CD4-positive, alpha-beta T cell treated with Interleukin-15 for 1 hour (primary cell): ENCODE measurements at places on chromosomes 3 and 15.

- DNase-seq = no peak
Measured at GRCh38 chr3:145219355-145220235, 941.4 kb downstream of the PLOD2 start.

DNA sequence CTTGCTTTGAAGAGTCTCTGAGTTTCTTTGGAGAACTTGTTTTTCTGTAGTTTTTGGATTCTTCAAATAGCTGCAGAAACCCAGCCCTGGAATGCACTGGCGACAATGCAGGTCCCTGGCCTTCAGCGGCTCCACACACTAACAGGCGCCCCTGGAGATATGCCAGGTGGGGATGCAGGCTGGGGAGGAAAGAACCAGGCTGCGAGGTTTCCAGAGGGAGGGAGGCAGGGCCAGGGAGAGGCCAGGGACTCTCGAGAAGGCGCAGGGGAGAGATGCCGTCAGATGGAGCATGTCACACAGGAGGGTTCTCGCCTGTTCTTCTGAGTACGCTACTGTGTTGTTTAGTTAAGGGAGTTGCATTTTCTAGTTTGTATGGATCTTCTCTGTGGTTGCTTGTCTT is 283.1 kb downstream of the GABRG3 start:
- DNase-seq = no peak

- no peak for DNase-seq
Measured at GRCh38 chr15:80563372-80563997, 131.6 kb upstream of the ABHD17C start.

- DNase-seq = no peak
Measured at GRCh38 chr3:173977747-173978146, 580.2 kb downstream of the NLGN1 start.

GRCh38 chr3:53526704-53527055 is 32.3 kb downstream of the CACNA1D start:
- no peak for DNase-seq

GRCh38 chr3:170903123-170903522 is 5.3 kb downstream of the EIF5A2 start:
- no peak for DNase-seq

DNA sequence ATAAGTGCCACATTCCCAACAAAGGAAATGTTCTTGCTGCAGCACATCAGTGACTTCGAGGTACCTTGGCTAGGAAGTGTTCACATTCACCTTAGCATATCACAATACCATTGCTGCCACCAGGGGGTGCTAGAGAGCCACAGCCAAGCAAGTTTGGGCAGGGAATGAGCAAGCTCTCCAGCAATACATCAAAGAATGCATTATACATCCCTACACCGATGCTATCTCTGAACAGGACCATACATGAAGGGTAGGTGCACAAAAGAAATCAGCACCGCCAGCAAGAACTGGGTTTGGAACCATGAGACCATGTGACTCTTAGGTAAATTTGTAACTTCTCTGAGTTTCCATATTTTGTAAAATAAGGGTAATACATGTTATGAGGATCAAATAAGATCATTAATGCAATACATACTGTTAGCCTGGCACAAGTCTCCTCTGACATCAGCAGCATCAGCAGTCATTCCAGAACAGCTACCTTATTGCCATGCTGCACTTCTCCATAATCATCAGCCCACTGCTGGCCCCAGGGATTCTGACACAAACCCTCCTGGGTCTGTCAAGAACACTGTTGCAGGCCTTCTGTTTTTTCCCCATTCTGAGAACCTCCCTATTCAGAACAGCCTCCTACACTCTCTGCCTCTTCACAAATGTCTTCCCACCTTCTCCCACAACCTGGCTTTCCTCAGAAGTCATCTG is 37.5 kb downstream of the RYK start:
- DNase-seq = peak; percentile 71

DNA sequence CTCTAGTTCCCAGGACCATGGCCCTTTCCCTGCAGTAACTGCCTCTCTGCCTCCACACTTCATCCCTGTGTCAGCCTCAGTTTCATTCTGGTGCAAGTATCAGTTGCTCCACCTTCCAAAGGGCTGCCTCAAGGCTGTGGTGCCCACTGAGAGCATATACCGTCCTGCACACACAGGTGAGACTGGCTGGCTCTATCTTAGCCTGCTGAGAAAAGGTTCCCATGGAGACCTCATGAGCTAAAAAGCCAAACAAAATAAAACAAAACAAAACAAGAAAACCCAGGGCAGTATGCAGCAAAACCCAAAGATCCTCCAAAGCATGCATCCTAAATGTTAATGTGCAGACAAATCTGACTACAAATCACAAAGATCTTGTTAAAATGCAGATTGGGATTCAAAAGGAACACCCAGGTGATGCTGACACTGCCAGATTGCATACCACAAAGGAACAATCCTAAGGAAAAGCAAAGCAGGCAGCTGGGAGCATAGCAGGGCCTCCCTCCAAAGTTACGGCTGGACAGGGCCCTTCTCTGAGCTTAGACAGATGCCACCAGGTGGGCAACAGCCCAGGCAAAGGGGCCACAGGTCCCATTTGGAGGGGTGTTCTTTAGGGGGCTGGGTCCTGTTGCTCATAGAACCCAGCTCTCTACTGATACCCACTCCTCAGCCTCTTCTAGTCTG is 76.3 kb upstream of the SLCO2A1 start:
- DNase-seq = no peak

DNA sequence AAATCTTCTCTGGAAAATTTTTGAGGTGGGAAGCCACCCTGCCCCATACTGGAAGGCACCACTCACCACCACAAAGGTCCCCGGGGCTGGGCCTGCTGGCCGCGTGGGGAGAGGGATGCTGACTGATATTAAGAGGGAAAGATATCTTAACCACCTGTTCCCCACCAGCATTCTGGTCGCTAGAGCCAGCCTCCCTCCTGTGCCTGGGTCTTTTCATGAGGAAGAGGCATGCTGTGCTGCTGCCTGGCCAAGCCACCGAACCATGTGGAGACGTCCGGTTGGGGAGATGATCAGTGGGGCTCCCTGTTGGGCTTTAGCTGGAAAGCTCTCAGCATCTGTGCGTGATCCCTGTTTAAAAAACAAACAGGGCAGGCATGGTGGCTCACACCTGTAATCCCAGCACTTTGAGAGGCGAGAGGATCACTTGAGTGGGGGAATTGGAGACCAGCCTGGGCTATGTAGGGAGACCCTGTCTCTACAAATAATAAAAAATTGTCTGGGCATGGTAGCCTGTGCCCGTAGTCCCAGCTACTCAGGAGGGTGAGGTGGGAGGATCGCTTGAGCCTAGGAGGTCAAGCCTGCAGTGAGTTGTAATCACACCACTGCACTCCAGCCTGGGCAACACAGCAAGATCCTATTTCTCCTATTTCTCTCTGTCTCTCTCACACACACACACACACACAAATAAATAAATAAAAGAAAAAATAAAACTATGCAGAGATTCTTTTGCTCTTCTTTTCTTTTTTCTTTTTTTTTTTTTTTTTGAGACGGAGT is 1.0 kb downstream of the KLHL18 start:
- no peak for DNase-seq

GRCh38 chr3:129226374-129226773 is 23.0 kb upstream of the COPG1 start:
- DNase-seq = peak; percentile 56

DNA sequence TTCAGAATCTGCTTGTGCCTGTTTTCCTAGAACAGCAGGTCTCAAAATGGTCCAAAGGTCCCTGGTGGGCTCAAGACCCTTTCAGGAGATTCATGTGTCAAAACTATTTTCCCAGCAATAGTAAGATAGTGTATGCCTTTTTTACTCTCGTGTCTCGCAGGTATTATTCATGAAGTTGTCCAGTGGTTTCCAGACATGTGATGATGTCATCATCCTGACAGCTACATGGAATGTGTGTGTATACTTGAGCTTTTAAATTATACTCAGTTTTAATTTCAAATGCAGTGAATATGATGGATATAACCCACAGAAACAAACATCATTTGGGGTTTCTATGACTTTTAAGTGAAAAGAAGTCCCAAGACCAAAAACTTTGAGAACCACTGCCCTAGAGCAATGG is 288.6 kb downstream of the NTRK3 start:
- DNase-seq = no peak

DNA sequence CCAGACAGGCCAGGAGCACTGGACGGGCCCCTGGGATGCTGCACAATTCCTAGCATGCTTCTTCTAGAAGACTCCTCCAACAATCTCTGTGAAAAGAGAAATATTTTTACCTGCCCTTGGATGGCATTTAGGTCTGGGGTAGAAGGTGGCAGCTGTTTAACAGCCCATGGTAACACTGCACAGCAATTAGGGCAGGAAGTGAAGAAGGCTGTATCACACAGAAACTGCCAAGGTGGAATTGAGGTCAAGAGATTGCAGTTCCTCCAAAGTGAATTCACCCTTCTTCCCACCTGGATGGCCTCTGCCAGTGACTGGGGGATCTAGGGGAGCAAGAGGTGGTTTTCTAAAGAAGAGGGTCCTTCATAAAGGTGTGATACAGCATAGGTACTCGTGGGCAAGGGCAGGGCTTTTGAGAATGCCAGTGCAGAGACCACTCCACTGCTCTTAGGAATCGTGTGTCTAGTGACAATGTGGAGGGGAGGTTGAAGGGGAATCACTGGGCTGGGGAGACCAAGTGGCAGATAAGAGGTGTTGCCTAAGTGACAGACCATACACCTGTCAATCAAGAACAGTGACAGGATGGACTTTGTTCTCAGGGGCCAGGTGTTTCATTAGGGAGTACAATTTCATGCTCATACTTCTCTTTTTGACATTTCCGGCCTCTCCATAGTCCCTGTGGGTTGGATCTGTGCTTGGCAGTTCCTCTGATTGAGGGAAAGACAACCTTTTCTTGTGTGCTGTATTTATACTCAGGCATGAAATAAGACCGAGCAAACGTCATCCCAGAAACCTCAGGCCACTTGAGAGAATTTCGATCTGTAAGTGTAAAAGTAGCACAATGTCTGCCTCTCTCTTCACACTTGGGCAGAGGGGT is 83.5 kb upstream of the BCL6 start:
- no peak for DNase-seq

DNA sequence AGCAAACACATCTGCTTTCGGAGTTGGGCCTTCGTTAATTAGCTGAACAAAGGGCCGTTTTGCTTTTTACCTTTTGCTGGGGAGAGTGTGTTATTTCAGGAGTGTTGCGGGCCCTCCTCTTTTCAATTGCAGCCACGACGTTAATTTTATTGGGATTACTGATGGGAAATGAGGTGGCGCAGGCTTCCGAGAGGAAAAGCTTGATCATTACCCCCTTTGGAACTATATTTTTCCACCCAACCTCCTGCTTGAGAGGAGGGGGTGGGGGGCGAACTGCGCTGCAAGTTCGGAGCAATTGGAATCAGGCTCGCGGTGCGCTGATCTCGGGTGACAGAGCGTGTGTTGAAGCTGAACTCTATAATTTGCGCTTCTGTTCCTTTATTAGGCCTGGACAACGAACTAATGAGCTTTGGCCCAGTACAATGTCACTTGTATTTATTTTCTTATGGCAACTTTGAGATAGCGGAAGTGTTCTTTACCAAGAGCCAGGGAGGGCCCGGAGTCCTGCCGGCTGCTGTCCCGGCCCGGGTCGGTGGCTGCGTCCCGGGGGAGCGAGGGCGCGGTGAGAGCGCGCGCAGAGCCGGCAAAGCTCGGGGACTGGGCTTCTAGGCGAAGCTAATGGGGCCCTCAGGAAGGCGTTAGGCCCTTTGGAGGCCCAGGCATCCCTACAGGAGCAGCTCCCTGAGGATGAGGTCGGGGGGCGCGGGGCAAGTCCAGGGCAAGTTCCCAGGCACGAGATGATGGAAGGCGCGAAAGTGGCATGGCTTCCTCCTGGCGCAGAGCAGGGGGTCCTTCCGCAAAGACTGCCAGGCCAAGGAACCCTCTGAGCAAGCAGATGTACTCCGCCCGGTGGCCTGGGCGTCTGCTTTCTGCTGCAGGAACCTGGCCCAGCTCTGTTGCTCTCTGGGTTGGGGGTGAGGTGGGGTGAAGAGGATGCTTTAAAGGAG is 12.9 kb downstream of the NR2F2 start:
- no peak for DNase-seq

- DNase-seq = no peak
Measured at GRCh38 chr3:177810162-177810623, 612.9 kb upstream of the TBL1XR1 start.

DNA sequence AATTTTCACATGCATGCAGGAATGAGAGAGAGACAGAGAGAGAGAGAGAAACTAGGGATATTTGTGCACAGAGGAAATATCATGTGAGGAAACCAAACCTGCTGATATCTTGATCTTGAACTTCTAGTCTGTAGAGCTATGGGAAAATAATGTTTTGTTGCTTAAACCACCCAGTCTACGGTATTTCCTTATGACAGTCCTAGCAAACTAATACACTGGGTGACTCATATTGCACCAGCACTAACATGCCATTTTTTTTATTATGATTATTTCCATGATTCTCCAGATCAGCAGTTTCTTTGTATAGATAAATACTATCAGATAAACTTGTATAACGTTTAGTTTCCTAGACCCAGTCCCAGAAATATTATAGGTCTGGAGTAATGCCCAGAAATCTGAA is 1259.0 kb downstream of the ZPLD1 start:
- no peak for DNase-seq

DNA sequence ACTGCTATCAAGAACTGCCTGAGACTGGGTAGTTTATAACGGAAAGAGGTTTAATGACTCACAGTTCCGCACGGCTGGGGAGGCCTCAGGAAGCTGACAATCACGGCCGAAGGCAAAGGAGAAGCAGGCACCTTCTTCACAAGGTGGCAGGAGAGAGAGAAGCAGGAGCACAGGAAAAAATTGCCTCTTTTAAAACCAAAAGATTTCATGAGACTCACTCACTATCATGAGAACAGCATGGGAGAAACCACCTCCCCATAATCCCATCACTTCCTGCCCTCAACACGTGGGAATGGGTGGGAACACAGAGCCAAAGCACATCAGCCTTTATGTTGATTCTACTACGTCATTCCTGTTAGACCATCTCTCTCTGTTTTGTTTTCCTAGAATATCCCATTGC is 650.9 kb upstream of the SEMA6D start:
- DNase-seq = no peak

- DNase-seq = no peak
Measured at GRCh38 chr3:144516026-144516425, 544.4 kb downstream of the DIPK2A start.

GRCh38 chr3:78176869-78177268 is 1137.0 kb downstream of the ROBO2 start:
- no peak for DNase-seq
